Amniotic stem cell (primary cell): ENCODE measurements at places on chromosomes 12 and 14.

GRCh38 chr14:53110096-53110495, 43.0 kb downstream of the DDHD1 start:
- DNase-seq = no peak

DNA sequence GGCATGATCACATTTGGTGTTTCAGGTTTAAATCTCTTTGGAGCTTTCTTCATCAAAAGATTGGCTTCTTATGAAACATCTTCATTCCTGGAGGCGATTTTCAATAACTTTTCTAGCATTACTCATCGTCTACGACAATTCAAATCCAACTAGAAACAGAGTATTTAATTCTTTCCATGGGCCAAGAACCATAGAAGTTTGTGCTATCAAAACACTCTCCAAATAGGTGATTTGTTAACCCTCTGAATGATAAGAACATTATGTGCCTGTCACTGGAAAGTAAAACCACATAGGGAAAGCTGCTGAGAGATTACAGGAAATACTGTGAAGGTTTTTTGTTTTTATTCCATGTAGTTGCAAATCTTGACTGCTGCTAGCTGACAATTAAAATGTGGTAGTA, 6.9 kb upstream of the DCN start:
- no peak for DNase-seq

- DNase-seq = no peak
These were observed 174.5 kb downstream of the TTC7B start for GRCh38 chr14:90641615-90642243.

DNA sequence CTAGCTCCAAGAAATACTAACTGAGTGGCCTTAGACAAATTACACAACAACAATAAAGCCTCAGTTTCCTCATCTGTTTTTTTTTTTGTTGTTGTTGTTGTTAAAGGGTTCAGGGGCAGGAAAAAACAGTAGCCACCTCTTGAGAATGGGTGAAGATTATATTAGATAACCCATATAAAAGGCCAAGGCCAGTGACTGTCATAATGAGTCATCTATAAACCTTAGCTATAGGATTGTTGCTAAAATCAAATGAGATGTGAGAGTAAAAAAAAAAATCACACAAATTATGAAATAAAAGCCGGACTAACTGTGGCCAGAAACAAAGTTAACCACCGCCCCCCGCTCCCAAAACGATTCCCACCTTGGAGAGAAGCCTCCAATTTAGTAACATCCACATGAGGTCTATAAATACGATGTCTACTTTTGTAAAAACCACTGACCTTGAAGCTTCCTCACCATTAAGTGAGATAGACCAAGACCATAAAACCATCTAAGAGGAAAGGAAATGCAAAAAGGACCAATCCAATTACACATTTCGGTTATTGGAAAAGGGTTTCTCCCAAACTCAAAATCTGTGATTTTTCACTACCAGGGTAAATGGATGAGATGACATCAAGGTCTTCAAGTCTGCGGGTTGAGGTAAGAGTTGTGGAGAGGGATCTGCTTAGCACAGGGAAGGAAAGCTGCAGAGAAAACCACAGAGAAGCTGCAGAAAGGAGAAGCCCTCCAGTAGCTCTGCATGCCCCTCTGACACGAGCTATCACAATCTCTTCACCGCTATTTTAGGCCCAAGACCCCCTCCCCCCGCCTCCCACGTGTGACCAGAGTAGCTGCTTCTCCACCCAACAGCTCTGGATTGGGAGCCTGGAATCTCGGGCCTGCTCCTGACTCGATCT, 1.0 kb downstream of the NAA25 start:
- DNase-seq = no peak

- DNase-seq = no peak
These were observed 622.4 kb downstream of the SLC6A15 start for GRCh38 chr12:84290168-84290567.

GRCh38 chr12:14994610-14995009, 21.8 kb downstream of the PDE6H start:
- DNase-seq = no peak

DNA sequence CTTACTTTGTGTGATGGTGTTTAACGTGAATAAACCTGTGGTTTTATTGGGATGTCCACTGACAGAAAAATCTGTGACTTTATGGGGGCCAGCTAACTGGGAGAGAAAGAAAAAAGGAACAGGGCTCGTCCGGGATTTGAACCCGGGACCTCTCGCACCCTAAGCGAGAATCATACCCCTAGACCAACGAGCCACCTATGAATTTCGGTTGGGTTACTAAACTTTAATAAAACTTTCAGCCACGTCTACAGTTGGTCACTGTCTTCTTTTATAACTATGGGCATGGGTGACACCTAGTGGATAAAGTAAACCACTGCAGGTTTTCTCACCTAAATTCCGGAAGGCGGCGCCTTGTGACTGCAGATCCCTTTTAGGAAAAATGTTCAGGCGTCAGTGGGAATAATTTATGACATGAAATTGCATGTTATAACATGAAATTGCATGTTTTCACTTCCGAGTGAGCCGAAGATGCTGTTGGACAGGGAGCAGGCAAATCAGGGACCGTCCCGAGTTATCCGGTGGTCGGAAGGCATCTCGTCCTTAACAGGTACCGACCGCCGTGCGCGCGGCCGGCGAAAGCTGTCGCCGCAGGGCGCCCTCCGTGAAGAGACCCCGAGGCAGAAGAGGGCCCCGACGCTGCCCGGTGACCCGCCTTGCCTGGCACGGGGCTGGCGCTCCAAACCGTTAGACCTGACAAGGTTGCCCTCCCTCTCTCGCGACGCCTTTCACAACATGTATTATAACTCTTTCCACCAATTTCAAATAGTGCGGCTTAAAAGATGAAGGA, 18.2 kb upstream of the RNASE12 start:
- peak; percentile 74 for DNase-seq

DNA sequence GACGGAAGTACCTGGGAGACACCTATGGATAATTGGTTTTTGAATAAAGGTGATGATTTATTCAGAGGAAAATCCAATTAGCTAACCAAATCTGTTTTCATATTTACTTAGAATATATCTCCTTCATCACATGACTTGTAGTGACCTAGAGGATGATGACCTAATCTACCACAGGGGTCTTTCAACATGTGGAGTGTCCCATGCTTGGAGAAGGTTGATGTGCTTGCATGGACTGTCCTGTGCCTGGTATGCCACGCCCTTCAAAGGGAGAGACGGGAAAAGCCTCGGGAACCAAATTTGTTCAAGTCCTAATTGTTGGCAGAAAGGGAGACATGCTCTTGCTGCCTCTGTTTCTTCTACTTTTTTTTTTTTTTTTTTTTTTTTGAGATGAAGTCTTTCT, 11.8 kb upstream of the PAPLN start:
- DNase-seq = no peak

GRCh38 chr12:132766380-132767085, 4.9 kb upstream of the ANKLE2 start:
- no peak for DNase-seq

DNA sequence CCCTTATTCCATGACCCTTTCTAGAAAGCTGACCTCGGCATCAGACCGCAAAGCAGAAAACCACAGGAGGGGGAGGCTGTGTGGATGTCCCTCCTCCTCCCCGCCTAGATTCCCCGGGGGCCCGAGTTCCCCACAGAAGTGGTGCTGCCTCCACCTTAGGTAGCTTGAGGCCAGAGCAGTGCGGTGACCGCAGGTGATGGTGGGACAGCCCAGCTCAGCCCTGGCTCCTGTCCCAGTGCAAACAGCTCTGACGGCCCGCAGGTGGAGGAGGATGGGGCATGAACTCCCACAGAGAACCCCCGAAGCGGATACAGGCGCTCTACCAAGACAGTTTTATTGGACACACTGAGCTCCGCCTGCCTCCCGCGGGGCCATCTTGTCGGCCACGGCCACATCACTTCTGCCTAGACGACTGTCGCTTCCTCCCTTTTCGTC, 19.5 kb downstream of the ARL6IP4 start:
- DNase-seq = no peak

DNA sequence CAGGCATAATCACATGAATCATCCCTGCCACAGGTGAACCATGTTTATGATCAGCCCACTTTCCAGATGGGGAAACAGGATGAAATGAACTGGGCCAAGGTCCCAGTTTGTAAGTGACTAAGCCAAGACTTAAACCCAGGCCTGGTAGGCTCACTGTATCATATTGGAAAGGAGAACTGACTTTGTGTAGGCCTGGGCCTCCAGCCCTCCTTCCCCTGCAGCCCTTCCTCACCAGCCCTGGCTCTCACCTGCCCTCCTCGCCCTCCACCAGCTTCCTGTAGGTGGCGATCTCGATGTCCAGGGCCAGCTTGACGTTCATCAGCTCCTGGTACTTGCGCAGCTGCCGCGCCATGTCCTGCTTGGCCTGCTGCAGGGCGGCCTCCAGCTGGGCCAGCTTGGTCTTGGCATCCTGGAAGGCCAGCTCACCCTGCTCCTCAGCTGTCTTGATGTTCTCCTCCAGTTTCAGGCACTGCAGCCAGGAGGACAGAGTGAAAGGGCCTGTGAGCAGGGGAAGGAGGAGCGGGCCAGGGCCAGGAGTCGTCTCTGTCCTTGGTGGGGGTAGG, 19.8 kb downstream of the KRT80 start:
- DNase-seq = no peak

DNA sequence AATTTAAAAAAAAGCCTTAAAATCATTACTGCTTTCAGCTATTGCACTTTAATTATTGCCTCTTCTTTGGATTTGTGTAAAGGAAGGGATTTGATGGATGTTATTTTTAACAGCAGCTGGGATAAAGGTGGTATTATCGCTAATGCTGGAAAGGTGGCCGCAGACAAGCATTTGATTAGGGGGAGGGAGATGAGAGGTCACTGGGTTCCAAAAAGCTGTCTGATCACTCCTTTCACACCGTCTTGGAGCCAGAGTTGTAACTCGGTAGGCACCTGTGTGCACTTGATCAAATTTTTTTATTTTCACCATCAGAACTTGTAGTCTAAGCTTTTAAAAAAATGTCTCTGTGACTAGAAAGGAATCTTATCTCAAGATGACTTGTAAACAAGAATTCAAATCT, 99.8 kb downstream of the AKAP6 start:
- DNase-seq = no peak

GRCh38 chr12:10369557-10370415, 20.1 kb downstream of the KLRK1 start:
- DNase-seq = no peak

GRCh38 chr12:64390275-64390851, at the start of gene C12orf56:
Gene C12orf56, minus strand, starts transcription at chr12:64390758. Its CDS starts 193 bp downstream, at chr12:64390565.
- no peak for DNase-seq

GRCh38 chr12:26554332-26554731, 278.7 kb downstream of the ITPR2 start:
- DNase-seq = no peak

GRCh38 chr12:96906498-96906848, 584 bp upstream of the NEDD1 start:
- no peak for DNase-seq

GRCh38 chr12:112322441-112322840, 59.8 kb downstream of the HECTD4 start:
- DNase-seq = no peak

DNA sequence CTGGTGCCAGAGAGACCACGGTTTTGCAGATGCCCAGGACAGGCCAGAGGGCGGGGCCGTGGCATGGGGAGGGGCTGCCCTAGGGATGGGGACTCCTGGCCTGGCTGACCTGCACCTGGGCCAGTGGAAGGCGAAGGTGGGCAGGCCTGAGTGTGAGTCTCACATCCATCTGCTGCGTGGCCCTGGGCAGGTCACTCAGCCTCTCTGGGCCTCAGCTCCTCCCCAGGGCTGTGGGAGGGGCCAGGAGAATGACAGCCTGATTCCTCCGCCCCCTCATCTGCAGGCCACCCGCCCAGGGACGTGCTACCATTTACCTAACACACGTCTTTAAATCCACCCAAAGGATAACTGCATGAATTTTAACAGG, 90.9 kb downstream of the GALNT9 start:
- DNase-seq = no peak

DNA sequence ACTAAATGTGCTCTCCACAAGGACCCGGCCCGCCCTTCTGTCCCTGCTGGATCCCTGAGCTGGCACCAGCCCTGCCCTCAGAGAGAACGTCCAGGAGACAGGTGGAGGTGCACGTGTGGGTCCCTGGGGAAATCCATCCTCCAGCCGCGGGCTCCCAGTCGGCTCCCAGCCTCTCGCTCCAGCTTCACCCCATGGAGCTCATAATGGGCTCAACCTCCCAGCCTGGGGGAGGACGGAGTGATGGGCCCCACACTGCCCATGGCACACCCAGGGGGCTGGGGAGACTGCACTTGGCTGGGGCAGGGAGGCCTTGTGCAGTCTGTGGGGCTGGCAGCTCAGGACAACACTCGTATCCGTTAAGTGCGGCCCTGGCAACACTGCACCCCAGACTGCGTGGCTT, 250.5 kb downstream of the TMEM121 start:
- DNase-seq = no peak

DNA sequence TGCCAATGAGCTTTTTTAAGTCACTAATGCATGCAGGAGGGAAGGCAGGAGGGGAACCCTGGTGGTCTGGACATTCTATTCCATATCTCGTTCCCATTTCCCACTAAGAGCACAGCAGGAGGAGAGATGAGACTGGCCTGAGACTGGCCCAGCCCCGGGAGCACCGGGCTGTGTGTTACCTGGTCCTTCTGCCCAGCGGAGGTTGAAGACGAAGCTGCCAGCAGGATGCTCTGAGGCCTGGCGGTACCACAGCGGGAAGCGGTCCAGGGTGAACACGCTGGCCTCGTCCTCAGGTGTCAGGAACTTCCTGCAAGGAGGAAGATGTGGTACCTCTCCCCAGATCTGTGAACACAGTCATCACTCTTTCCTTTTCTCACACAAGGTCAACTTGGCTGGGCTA, 23.9 kb downstream of the LRTM2 start:
- no peak for DNase-seq

DNA sequence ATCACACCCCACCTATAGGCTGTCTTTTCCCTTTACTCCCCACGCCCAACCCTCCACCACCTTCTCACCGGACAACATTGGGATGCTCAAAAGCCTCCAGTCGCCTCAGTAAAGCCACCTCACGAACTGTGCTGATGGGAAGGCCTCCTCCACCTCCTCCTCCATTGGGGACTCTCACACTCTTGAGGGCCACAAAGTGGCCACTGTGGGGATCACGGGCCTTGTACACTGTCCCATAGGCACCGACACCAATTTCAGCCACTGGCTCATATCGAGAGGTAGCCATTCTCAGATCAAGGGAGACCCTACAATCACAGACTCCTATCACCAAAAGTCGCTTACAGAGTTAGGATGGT, 700 bp downstream of the CDK4 start:
- no peak for DNase-seq

DNA sequence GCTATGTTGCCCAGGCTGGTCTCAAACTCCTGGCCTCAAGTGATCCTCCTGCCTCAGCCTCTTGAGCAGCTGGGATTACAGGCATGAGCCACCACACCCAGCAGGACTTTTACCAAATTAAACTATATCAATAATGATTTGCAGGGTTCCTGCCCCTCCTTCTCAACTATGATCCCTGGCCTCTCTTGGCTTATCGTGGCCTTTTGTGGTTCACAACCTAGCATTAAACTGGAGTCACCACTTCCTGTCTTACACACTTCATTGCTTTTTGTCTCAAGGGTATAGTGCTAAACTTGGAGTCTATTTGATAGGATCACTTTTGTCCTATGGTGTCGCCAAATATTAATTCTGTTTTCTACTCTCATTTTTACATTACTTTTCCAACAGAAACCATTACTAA, 64.5 kb downstream of the SEC23A start:
- no peak for DNase-seq
